HCT116 (cell line): ENCODE measurements at places on chromosomes 7 and 10. TPM values are rescaled to one million over a fixed set of nuclear protein-coding genes. Genes with fewer than 3 reads are reported as not detected.

- H3K27me3 ChIP-seq = no peaks in the 10 kb centered on the region
- DNase-seq = no peak
- no peaks in the 10 kb centered on the region for H3K4me1 ChIP-seq
- no peak overlapping the region for H3K4me3 ChIP-seq
Observed at GRCh38 chr7:52009181-52009580, 692.6 kb upstream of the COBL start.

DNA sequence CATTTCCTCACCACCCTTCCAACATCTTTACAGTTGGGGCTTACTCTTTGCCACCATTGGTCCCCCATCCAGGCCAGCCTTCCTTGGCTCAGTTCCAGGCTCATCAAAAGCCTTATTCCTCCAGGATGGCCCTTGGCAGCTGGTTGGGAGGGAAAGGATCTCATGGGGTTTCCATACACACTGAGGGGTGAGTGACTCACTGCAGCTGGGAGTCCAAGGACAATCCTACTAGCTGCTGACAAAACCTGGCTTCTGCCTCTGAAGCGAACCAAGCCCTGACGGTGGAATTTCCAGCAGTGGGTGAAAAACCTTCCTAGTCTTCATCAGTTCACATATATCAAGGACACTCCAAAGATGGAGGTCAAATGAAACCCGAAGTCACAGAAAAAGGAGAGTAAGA, 22.9 kb downstream of the CRHR2 start:
- DNase-seq = no peak
- H3K4me1 ChIP-seq = no peaks in the 10 kb centered on the region
- no peak overlapping the region for H3K4me3 ChIP-seq
- H3K27me3 ChIP-seq = no peaks in the 10 kb centered on the region
- H3K36me3 ChIP-seq = no peaks in the 10 kb centered on the region

GRCh38 chr7:145360511-145361100, 524.8 kb upstream of the TPK1 start:
- H3K27ac ChIP-seq = no peak overlapping the region
- no peak for DNase-seq
- H3K4me1 ChIP-seq = no peaks in the 10 kb centered on the region
- H3K27me3 ChIP-seq = no peaks in the 10 kb centered on the region
- H3K4me3 ChIP-seq = no peak overlapping the region
- no peaks in the 10 kb centered on the region for H3K36me3 ChIP-seq

DNA sequence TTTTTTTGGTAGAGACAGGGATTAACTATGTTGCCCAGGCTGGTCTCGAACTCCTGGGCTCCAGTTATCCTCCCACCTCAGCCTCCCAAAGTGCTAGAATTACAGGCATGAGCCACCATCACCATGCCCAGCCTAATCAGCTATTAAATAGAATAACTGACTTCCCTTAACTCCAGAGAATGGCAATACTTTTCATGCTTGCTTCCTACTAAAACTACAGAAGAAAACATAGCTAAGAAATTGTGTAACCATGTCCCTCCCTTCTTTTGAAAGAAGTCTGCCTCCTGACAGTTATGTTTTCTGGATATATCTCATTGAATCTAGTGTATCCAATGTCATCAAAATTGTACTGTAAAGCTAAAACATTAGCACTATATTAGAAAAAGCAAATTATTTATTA, 95.6 kb downstream of the KMT2C start:
- DNase-seq = no peak
- no peak overlapping the region for H3K27ac ChIP-seq
- H3K36me3 ChIP-seq = no peaks in the 10 kb centered on the region
- H3K4me1 ChIP-seq = no peaks in the 10 kb centered on the region
- no peak overlapping the region for H3K4me3 ChIP-seq
- H3K27me3 ChIP-seq = no peaks in the 10 kb centered on the region

The CRYGN gene
- not detected for total RNA-seq

DNA sequence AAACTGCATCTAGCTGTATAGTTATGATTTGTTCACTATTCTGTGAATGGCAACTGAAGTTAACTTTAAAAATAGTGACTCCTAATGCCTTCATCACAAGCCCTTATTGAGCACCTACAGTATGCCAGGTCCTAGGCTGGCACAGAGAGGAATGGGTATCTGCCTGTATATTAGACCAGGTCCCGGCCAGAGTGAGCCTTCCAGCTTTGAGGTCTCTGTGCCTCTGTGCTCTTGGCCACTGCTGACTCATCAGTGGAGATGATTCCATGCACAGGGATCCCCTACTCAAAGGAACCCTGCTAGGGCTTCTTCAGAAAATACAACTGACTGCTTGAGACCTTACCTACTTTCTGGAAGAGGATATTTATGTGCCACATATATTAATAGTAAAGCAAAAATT, 118.4 kb downstream of the GFRA1 start:
- H3K27me3 ChIP-seq = peaks cover 29% of the 10 kb centered on the region
- no peaks in the 10 kb centered on the region for H3K4me1 ChIP-seq
- H3K36me3 ChIP-seq = no peaks in the 10 kb centered on the region
- no peak overlapping the region for H3K4me3 ChIP-seq
- no peak for DNase-seq
- no peak overlapping the region for H3K27ac ChIP-seq

GRCh38 chr7:111405621-111406020, 156.7 kb downstream of the IMMP2L start:
- H3K4me1 ChIP-seq = no peaks in the 10 kb centered on the region
- H3K4me3 ChIP-seq = no peak overlapping the region
- no peaks in the 10 kb centered on the region for H3K27me3 ChIP-seq
- no peaks in the 10 kb centered on the region for H3K36me3 ChIP-seq
- H3K27ac ChIP-seq = no peak overlapping the region
- DNase-seq = no peak

- peaks cover 25% of the 10 kb centered on the region for H3K4me1 ChIP-seq
- H3K27me3 ChIP-seq = no peaks in the 10 kb centered on the region
- H3K36me3 ChIP-seq = 0 out of 2 replicates have a peak, but pooled peaks cover 3% of the 10 kb centered on the region
- DNase-seq = no peak
- no peak overlapping the region for H3K27ac ChIP-seq
Observed at GRCh38 chr7:140060243-140060630, 2.5 kb downstream of the PARP12 start.

DNA sequence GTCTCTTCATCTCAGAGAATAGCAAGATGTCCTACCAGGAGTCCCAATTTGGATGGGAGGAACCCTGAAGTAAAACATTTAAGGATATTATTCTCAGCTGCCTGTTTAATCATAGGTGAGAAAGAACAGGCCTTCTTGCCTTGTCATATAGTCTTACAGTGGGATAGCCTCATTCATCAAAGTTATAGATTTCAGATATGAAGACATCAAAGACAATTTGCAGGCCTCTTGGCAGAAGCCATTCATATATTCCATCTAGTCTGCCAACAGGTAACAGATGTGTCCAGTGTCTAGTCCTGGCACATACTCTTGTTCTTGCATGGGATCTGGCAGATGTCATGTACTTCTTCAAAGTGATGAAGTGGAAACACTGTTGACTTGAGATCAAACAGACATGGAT, 601.3 kb upstream of the GHITM start:
- H3K4me3 ChIP-seq = no peak overlapping the region
- H3K27ac ChIP-seq = no peak overlapping the region
- H3K27me3 ChIP-seq = no peaks in the 10 kb centered on the region
- H3K4me1 ChIP-seq = no peaks in the 10 kb centered on the region
- no peaks in the 10 kb centered on the region for H3K36me3 ChIP-seq

The MBL2 gene
- not detected for total RNA-seq

GRCh38 chr7:4265066-4265465, 417.0 kb upstream of the FOXK1 start:
- DNase-seq = no peak
- no peak overlapping the region for H3K27ac ChIP-seq
- H3K36me3 ChIP-seq = no peaks in the 10 kb centered on the region
- H3K27me3 ChIP-seq = no peaks in the 10 kb centered on the region; the same call in 1 of the 2 replicates
- no peak overlapping the region for H3K4me3 ChIP-seq

DNA sequence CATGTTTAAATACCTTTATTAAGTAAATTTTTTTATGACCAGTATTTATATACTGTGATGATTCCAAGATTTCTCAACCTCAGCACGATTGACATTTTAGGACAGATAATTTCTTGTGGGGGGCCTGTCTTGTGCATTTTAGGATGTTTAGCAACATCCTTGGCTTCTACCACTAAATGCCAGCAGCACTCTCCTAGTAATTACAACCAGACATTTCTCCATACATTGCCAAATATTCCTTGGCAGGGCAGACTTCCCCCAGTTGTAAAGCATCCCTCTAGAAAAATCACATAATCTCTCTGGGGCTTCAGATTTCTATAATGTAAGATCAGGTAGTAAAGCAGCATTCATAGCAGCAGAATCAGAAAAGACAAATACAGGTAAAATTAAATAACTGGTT, 7.8 kb upstream of the LIPM start:
- no peak for DNase-seq
- H3K27me3 ChIP-seq = no peaks in the 10 kb centered on the region
- H3K36me3 ChIP-seq = no peaks in the 10 kb centered on the region
- no peak overlapping the region for H3K27ac ChIP-seq

The AZGP1 gene
- 1.1 TPM for total RNA-seq

DNA sequence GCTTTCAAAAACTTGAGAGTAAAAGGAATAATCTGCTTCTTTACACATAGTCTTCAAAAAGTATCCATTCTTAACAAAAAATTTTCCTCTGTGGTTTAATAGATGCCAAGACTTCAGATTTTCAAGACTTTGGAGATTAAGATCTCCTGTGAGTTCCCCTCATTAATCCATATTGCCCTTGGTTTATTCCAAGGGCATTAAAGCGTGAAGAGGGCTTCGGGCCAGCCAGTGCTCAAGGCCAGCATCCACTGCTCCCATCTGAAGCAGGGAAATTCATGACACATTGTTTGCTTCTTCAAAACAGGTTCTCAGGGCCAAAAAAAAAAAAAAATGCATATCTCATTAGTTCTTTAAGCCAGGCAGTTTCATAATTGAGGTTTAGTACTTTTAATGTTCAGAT, 137.3 kb upstream of the RHOBTB1 start:
- H3K27ac ChIP-seq = no peak overlapping the region
- no peaks in the 10 kb centered on the region for H3K36me3 ChIP-seq
- DNase-seq = no peak

GRCh38 chr7:155300641-155301452, 3.2 kb downstream of the INSIG1 start:
- no peak overlapping the region for H3K27ac ChIP-seq
- peaks cover 23% of the 10 kb centered on the region for H3K36me3 ChIP-seq
- no peaks in the 10 kb centered on the region for H3K27me3 ChIP-seq
- no peak for DNase-seq
- H3K4me3 ChIP-seq = no peak overlapping the region

- H3K27ac ChIP-seq = peak within 1 kb of the TSS; percentile 86
- peak; percentile 54 for DNase-seq
- H3K36me3 ChIP-seq = no peaks in the 10 kb centered on the region
- no peaks in the 10 kb centered on the region for H3K27me3 ChIP-seq
- peak within 1 kb of the TSS; percentile 69 for H3K4me3 ChIP-seq
- peaks cover 26% of the 10 kb centered on the region for H3K4me1 ChIP-seq
Observed at GRCh38 chr10:114821293-114821914, at the start of gene FHIP2A. TSS of gene FHIP2A (plus strand) at chr10:114821780. CDS start at chr10:114822079, 299 bp downstream.

DNA sequence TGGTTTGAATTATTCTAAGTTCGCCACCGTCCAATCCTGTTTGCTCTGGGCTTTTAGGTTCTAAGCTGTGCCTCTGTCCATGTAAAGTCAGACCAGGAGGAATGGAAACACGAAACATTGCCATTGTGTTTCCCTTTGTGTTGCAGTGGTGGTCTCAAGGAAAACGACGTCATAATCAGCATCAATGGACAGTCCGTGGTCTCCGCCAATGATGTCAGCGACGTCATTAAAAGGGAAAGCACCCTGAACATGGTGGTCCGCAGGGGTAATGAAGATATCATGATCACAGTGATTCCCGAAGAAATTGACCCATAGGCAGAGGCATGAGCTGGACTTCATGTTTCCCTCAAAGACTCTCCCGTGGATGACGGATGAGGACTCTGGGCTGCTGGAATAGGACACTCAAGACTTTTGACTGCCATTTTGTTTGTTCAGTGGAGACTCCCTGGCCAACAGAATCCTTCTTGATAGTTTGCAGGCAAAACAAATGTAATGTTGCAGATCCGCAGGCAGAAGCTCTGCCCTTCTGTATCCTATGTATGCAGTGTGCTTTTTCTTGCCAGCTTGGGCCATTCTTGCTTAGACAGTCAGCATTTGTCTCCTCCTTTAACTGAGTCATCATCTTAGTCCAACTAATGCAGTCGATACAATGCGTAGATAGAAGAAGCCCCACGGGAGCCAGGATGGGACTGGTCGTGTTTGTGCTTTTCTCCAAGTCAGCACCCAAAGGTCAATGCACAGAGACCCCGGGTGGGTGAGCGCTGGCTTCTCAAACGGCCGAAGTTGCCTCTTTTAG, 46.3 kb upstream of the DMBT1 start:
- no peak for DNase-seq
- no peak overlapping the region for H3K27ac ChIP-seq
- H3K4me1 ChIP-seq = no peaks in the 10 kb centered on the region
- no peaks in the 10 kb centered on the region for H3K36me3 ChIP-seq

The GARIN1A gene
- total RNA-seq = 0.49 TPM

DNA sequence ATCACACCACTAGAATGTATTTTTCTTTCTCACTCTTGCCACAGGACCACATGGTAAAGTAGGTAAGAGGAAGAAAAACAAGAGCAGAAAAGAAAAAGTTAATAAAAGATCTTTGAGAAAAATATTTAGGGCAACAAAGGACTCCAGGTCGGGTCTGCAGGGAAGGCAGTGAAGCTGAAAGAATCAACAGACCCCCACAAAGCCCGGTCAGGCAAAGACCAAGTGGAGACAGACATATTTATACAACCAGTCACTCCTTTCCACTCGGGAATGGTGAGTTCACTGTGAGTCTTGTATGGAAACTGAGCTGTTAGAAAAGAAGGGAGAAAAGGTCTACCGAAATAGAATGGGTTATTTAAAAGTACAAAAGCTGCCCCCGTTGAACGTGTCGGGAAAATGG, 28.0 kb downstream of the RSU1 start:
- no peaks in the 10 kb centered on the region for H3K27me3 ChIP-seq
- no peaks in the 10 kb centered on the region for H3K36me3 ChIP-seq
- H3K27ac ChIP-seq = no peak overlapping the region
- DNase-seq = no peak
- no peak overlapping the region for H3K4me3 ChIP-seq

The FBXO24 gene
- 2.1 TPM for total RNA-seq

DNA sequence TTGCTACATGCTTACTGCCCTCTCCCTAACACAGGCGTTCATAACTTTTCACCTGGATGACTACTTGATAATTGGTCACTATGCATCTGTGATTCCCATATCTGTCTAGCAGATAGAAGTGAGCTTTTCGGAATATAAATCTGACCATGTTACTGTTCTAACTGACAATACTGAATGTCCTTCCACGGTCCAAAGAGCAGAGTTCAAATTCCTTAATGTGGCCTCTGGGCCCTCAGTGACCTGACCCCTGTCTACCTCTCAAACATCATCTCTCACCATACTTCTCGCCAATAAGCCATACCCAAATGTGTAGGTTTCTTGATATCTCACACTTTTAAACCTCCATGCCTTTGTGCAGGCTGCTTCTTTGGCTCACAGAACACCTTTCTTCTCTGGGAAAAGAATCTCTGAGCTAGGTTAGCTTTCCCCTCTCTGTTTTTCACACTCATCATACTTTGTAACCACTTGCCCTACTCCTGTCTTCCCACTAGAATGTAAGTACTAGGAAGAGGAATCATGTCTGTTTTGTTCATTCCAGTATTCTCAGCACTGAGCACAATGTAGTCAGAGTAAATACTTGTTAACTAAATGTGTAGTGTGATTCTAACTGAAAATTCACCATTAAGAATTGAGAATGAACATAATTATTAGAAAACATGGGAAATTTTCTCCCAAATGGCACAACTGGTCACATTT, 39.2 kb upstream of the LRRC17 start:
- no peak for DNase-seq
- H3K27ac ChIP-seq = no peak overlapping the region; the same call in 1 of the 2 replicates
- no peaks in the 10 kb centered on the region for H3K36me3 ChIP-seq
- H3K4me3 ChIP-seq = no peak overlapping the region
